ENCODE measurements at places on chromosomes 13 and 19.

DNA sequence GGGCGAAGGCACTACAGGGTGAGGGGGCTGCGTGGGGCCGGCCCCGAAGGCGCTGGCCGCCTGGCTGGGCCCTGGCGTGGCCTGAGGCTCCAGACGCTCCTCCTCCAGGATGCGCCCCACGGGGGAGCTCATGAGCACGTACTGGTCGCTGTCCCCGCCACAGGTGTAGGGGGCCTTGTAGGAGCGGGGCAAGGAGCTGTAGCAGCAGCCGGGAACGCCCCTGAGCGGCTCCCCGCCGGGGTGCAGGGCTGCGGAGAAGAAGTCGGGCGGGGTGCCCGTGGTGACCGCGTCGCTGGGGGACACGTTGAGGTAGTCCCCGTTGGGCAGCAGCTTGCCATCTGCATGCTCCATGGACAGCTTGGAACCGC is 3.0 kb downstream of the IRS2 start:
- DNase-seq, result no peak

DNA sequence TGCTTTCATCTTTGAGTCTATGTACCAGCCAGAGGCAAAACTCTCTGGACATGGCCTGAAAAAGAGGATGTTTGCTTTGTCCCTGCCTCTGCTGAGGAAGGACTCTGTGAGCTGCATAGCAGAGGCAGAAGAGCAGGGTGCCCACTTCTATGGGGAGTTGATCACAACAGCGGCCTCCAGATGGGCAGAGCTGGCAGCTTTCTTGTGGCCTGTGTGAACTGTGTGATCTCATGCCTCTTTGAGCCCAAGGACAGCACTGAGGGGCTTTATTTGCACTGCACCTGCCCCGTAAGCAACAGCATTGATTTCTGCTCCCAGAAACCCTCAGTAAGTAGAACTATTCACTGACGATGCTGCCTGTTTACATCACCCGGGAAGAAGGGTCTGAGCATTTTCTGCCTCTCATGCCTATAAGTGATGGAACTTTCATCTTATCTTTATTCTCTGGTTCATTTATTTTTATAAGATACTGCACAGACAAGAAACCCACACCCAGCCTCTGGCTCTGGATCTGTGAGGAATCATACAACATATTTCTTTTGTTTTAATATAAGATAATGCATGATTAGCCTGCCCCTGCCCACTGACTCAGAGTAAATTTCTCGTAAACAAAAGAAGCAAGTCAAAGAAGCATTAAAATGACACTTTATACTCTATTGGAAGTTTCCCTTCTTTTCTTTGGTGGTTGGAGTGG is 244.2 kb upstream of the SOX21 start:
- peak; percentile 41 for DNase-seq

GRCh38 chr13:68190818-68191217 is 960.7 kb upstream of the PCDH9 start:
- DNase-seq, result peak; percentile 57

DNA sequence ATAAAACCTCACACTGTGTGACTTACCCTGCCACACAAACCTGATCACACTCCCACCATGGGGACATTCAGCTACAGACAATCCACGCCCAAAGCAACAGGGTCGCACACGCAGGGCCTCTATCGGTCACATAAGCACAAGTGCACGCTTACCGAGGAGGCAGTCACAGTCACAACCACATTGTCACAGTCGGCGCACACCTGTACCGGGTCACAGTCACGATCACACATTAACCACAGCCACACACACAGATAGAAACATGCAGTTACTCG is 579 bp downstream of the ZNF566 start:
- DNase-seq, result peak; percentile 18

DNA sequence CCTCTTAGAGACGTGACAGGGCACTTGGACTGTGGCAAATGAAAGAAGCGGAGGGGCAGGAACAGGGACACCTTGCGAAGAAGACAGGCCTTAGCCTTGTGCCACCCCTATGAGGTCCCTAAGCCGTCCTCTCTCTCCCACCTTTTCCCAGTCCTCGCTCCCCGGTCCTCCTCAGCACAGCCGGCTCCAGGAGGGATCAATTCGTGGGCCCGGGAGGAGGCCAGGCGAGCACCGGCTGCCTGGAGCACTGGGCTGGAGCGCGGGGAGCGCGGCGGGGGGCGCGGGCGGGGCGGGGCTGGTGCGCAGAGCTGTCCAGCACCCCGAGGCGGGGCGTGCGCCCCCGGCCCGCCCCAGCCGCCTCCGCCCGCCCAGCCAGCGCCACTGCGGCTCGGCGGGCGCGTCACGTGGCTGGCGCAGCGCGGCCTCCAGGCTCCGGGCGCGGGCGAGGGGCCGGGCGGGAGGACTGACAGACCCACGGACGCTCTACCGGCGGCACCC is at the start of gene LRP3:
Gene LRP3, plus strand, starts transcription at position 466 of the 498 bp plus-strand sequence. CDS start 456 bp downstream, outside the sequence.
- DNase-seq, result peak; percentile 41

GRCh38 chr19:49340069-49340864 is 5.1 kb downstream of the CD37 start:
- DNase-seq, result peak; percentile 11

- DNase-seq, result no peak
Measured at GRCh38 chr13:61123538-61124289, 291.9 kb downstream of the PCDH20 start.

GRCh38 chr19:6687114-6687513 is 17.2 kb upstream of the TNFSF14 start:
- DNase-seq, result no peak

- peak; percentile 19 for DNase-seq
Measured at GRCh38 chr13:76769271-76769791, 116.9 kb downstream of the KCTD12 start.

DNA sequence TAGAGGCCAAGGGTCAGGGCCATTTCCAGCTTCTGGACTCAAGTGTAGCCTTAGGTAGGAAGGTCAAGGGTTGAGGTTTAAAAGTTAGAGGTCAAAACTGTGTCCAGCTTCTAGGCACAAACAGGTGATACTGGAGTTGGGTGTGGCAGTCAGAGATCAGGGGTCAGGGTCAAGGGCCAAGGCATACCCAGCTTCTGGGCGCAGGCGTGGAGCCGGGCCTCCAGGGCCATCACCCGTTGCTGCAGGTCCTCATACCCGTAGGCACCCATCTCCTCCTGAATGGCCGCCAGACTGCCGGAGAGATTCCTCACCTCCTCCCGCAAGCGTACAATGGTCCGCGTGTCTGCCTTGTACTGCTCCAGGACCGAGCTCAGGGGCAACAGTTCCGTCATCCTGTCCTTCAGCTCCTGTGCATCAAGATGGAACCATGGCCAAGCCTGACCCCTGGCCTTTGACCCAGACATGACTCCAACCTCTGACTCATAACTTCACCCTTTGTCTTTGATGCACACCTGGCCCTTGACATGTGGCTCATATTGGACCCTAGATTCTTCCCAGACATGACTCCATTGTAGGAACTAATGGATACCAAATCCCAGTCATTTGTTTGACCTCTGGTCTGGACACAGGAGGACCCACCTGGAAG is 22.1 kb downstream of the PIN1 start:
- no peak for DNase-seq

DNA sequence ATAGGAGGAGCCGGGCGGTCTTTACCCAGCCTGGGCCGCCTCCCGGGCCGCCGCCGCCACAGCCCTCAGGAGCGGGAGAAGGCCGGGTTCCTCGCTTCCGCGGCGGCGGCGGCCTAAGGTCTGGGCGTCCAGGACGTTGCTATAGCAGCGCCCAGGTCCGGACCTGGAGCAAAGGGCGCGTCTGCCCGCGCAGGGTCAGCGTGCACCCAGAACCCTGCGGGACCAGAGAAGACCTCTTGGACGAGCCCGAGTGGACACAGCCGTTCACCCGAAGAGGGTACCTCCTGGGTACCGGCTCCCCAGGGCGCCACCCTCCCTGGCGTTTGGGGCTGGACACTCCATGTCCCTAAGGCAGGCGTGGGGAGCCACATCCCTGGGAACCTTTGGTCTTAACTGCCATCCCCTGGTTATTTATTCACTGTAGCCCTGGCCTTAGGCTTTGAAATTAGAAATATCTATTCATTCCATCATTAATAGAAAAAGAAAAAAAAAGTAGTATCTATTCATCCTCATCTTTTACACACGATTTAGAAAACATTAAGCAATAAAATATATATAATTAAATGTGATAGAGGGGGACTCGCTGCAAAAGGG is 2.4 kb downstream of the DZIP1 start:
- peak; percentile 72 for DNase-seq

- peak; percentile 89 for DNase-seq
Measured at GRCh38 chr13:34416971-34417380, 525.1 kb upstream of the NBEA start.
